ENCODE measurements at places on chromosomes 11 and 22. TPM values are rescaled to one million over a fixed set of nuclear protein-coding genes. Genes with fewer than 3 reads are reported as not detected.

MIAT gene
- total RNA-seq, result 125 TPM

APOBEC3H gene
- not detected for total RNA-seq

ALDH3B1 gene
- 0.92 TPM for total RNA-seq

MRGPRX4 gene
- total RNA-seq, result not detected

PRG3 gene
- not detected for total RNA-seq

DRAP1 gene
- total RNA-seq, result 75.9 TPM

CBX6 gene
- 65.3 TPM for total RNA-seq

CD3D gene
- total RNA-seq, result not detected

Measured in diencephalon (tissue), 1 donor.